ENCODE measurements at places on chromosomes 2 and 18.

DNA sequence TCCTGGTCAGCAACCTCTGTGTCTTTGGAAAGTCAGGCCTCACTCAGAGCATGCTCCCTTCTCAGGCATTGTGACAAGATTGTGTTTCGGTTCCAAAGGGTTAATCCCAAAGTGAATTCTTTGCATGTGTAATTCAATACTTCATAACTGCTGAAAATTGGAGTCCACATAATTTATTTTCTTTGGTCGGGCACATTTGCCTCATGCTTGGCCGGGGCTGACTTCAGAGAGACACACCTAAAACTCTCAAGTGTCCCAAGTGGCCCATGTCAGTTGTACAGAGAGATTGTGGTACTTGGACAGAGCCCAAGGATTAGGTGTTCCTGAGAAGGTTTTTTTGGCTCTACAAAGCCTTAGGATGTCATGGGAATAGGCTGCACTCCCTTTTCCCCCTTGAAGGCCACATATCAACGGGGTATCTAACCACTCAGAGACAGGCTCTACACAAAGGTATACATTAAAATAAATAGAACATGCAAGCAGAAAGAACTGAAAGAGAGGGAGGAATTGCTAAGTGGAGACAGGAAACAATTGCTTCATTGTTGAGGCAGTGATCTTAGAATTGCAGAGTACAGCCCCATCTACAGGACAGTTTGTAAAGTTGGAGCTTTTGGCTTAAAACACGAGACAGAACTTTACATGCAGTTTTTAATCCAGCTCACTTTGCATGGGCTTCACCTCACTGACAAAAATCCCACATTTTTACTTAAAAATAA, 1232.3 kb upstream of the ZEB2 start:
- DNase-seq = peak; percentile 59

DNA sequence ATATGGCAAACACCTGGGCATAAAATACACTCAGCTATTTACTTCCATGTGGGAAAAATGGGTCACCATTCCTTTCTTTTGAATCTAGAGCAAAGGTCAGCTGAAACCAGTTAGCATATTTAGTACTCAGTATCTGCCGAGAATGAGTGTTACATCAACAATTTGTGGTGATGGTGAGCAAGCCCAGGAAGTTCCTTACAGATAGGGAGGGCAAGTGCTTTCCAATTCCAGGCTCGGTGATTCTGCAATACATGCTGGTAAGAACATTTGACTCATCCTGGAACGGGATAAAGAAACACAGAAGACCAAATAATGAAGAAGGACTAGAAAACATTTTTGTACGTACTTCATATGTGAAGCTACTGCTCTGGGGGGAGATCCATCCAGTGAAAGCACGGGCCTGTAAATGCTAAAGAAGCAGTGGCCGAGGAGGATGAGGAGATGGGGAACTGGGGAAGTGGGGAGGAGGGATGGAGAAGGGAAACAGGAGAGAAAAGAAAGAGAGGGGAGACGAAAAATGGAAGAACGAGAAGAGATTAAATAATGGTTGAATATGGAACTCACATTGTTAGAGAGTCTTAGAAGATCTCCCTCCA, 251.9 kb downstream of the TTC32 start:
- no peak for DNase-seq

GRCh38 chr2:45611020-45611859, at the start of gene SRBD1:
SRBD1 (minus strand) TSS chr2:45611267; CDS start chr2:45605441, 5,826 bp downstream.
- peak; percentile 97 for DNase-seq

- DNase-seq = no peak
These were observed 122.0 kb downstream of the CCDC102B start for GRCh38 chr18:68919900-68920299.

DNA sequence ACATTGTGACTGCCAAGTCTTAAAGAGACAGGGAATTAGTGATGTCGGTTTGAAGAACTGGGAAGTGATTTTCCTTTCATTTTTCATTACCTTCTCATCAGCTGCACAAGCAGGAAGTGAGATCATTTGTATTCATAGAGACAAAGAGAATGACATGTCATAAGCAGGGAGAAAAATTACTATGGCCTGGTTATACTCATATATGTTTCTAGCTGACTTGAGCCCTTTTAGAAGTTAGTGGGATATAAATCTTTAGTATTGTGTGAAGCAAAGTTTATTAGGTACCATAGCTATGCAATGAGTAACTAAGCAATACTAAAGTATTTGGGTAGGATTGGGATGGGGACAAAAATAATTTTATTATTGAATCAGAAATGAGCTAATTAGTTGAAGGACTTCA, 284.1 kb downstream of the PID1 start:
- no peak for DNase-seq
